ENCODE measurements at places on chromosomes 13 and 19.
A peak's percentile ranks its signal among the peaks of the same experiment; 100 is the strongest.

DNA sequence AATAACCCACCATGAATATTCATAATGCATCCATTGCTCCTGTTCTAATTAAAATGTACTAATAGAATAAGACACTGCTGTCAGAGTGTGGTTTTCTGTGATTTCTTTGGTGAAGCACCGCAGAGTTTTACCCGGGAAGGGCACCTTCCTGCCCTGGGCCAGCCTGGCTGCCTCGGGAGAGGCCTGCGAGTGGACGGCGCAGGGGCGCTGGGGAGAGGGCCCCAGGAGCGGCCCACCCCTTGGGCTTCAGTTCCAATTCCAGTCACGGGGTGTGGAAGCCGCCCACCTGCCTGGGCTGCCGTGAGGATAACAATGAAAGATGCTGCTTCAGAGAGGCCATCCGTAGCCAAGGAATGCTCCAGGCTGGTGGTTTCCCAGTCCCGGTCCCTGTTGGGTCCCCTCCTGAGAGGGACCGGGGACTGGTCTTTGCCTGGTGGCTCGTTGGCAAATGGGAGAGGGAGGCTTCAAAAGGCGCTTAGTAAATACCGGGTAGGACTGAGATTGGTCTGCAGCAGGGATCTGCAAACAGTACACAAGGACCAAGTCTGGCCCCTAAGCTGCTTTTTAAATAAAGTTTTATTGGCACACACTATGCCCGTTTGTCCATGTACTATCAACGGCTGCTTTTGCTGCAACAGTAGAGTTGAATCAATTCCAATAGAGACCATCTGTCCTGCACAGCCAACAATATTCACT is 18.0 kb downstream of the TCF3 start:
- no peak for DNase-seq

DNA sequence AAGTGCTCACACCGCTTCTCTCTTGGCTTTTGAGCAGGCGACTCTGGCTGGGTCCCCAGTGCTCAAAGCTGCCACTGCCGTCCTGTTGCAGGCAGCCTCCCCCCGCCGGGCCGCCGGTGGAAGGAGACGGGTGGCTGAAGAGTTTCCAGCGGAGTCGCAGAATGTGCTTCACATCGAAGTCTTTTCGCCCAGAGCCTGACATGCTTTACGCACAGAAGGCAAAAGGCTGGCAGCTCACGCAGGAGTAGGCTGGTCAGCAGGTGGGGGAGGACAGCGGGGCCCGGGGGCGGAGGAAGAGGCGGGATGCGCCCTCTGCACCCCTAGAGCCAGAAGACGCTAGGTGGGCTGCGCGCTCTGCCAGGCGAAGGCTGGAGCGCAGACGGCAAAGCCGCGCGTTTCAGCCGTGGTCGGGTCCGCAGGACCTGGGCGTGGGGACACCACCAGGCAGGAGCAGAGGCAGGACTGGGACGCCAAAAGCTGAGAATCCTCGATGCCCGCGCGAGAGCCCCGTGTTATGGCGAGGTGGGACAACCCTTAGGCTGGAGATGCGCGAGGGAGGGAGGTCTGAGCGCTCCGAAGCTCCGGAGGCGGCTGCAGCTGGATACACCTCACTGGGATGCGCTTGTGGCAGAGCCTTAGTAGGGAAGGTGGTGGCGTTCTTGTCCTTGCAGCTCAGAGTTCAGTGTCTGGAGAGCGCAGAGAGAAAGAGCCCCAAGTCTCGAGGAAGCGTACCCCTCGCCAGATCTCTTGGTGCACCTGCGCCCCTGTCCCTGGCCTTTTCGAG is at the start of gene ATXN8OS:
TSS of gene ATXN8OS (plus strand) at position 329 of the 784 bp plus-strand sequence.
- no peak for DNase-seq

DNA sequence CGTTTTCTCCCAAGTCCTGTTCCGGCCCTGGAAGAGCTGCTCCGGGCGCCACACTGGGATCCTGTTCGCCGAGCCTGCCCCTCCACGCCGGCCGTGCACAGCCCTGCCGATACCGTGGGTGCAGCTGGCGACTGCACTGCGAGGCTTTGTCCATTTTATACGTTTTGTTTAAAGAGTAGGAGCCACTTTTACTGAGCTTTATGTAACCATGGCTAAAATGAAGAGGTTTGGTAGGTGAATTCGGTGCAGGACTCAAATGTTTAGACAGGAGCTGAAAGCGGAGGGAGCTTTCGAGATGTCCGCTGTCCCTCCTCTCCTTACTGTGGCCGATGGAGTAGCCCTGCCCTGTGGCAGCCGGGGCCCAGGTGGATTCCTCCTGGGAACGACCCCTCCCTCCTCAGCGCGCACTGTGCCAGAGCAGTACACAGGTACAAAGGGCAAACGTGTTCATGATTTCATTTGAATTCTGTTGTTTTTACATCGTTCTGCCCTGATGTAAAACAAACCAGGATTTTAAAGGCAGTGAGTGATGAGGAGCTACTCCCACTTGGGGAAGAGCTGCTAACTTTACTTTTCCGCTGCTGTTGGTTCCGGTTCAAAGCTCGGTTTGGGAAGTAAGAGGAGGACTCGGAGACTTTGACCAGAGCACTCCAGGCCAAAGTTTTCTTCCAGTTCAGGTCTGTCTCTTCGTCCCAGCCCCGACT is 1.7 kb downstream of the COL4A2 start:
- DNase-seq: no peak

DNA sequence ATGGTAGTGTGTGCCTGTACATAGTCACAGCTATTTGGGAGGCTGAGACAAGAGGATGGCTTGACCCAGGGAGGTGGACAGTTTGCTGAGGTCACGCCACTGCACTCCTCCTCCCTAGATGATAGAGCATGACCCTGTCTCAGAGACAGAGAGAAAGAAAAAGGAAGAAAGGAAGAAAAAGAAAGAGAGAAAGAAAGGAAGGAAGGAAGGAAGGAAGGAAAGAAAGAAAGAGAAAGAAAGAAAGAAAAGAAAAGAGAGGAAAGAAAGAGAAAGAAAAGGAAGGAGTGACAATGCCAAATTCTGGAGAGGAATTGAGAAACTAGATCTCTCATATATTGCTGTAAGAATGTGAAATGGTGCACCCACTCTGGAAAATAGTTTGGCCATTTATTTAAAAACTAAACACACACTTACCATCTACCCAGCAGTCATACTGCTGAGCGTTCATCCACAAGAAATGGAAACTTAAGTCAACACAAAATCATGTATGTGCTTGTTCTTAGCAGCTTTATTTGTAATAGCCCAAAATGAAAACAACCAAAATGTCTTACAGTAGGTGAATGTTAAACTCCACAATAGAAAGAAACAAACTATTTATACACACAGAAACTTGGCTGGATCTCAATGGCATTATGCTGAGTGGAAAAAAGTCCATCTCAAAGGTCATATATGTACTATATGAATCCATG is 7.5 kb downstream of the TEX101 start:
- no peak for DNase-seq

DNA sequence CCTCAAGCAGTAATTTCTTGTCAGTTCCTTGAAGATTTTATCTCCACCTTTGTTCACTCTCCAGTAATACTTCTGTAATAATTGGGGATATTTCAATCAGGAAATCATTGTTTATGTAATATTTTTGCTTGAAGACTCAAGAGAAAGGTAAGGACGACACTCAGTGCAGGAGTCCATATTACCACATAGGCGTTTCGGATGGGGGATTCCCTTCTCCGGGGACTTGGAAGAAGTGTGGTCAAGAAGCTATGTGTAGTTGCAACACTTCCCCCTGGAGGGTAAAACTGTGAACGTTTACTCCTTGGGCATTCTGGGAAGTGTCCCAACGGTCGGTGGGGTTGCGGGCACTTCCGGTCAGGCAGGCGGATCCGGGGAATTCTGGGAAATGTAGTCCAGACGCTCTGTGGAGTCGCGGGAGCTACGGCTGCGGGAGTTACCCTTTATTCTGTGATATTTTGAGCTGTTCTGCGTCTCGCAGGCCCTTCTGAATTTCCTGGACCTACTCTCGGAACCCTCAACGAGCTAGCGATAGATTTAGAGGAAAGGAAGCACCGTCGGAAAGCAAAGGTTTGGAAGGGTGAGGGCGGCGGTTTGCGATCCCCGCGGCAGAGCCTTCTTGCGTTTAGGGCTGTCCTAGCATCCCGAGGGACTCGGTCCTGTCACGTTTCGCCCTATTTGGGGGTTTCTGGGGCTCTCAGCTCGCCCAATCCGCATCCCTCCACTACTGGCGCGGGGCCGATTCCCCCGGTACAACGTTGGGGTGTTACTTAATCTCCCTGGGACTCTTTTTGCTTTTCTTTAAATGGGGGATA is at the start of gene ZNF221:
TSS of gene ZNF221 (plus strand) at position 395 of the 812 bp plus-strand sequence. CDS start 11,499 bp downstream, outside the sequence.
- DNase-seq: peak; percentile 21
